ENCODE measurements at places on chromosomes 11 and 22. TPM values are rescaled to one million over a fixed set of nuclear protein-coding genes. Genes with fewer than 3 reads are reported as not detected.

Gene SLC29A2
- total RNA-seq: 0.14 TPM

Gene FOLR2
- total RNA-seq: not detected

Gene FLRT1
- 0.28 TPM for total RNA-seq

Gene SLC35E4
- total RNA-seq: 8.5 TPM

Gene ELF5
- not detected for total RNA-seq

Gene SSRP1
- total RNA-seq: 56.2 TPM

Gene TMEM86A
- 0.83 TPM for total RNA-seq

Gene SCO2
- total RNA-seq: 1.6 TPM

Gene C11orf42
- total RNA-seq: not detected

Gene NXPE4
- total RNA-seq: not detected

Measured in smooth muscle cell of bladder (primary cell).